ENCODE measurements at places on chromosomes 16 and 17. TPM values are rescaled to one million over a fixed set of nuclear protein-coding genes. Genes with fewer than 3 reads are reported as not detected.

Gene TBL3
- 87.5 TPM for total RNA-seq

Gene IL34
- total RNA-seq: not detected

Gene EFCAB13
- 1.1 TPM for total RNA-seq

Gene IRX6
- not detected for total RNA-seq

Gene OR3A3
- not detected for total RNA-seq

Gene CD300H
- not detected for total RNA-seq

Gene CACNA1G
- total RNA-seq: 0.07 TPM

Gene CMTM2
- total RNA-seq: 0.95 TPM

Gene SPN
- total RNA-seq: 157 TPM

Gene SPHK1
- total RNA-seq: 27.6 TPM

Gene MILR1
- not detected for total RNA-seq

Gene TNP2
- not detected for total RNA-seq

Gene ITGAL
- 264 TPM for total RNA-seq

All from activated CD4-positive, alpha-beta T cell treated with anti-CD3 and anti-CD28 coated beads, Interleukin-2, amount 10 ng/mL, durations not matched to agents 24 days and 14 days (primary cell).